ENCODE measurements at places on chromosomes 5 and 9. TPM values are rescaled to one million over a fixed set of nuclear protein-coding genes. Genes with fewer than 3 reads are reported as not detected.

Gene ABL1
- total RNA-seq, result 24.2 TPM

- DNase-seq, result no peak
These were observed 55.0 kb downstream of the CD180 start for GRCh38 chr5:67141644-67142043.

Gene PRDM9
- total RNA-seq, result not detected

GRCh38 chr5:93884254-93884653, 142.9 kb upstream of the POU5F2 start:
- no peak for DNase-seq

Gene TMEM252
- not detected for total RNA-seq
